Activated CD8-positive, alpha-beta memory T cell treated with anti-CD3 and anti-CD28 coated beads for 36 hours (primary cell): ENCODE measurements at places on chromosomes 5 and 9. TPM values are rescaled to one million over a fixed set of nuclear protein-coding genes. Genes with fewer than 3 reads are reported as not detected.

PURA gene
- total RNA-seq = 13.3 TPM

PPP1R26 gene
- total RNA-seq = 0.57 TPM

PAEP gene
- total RNA-seq = not detected

CCDC187 gene
- total RNA-seq = not detected

OBP2A gene
- total RNA-seq = not detected

CTXN3 gene
- total RNA-seq = not detected

ACER2 gene
- total RNA-seq = 1.4 TPM

MEIKIN gene
- not detected for total RNA-seq

MOB3B gene
- total RNA-seq = 0.44 TPM

FOXD4L3 gene
- total RNA-seq = 0.10 TPM

ADGRD2 gene
- total RNA-seq = not detected

CD72 gene
- 15.1 TPM for total RNA-seq

DNAH5 gene
- not detected for total RNA-seq

GABRA1 gene
- total RNA-seq = not detected

WDR31 gene
- 1.9 TPM for total RNA-seq

FBXL7 gene
- total RNA-seq = not detected

SPINK4 gene
- not detected for total RNA-seq

CSNK1A1 gene
- total RNA-seq = 164 TPM

KCNIP1 gene
- total RNA-seq = not detected

TTC16 gene
- total RNA-seq = 1.4 TPM

SCGB3A2 gene
- not detected for total RNA-seq

WDR5 gene
- total RNA-seq = 62.9 TPM

GDNF gene
- not detected for total RNA-seq

OLFML2A gene
- not detected for total RNA-seq

CYSTM1 gene
- 20.7 TPM for total RNA-seq

ZNF883 gene
- 1.0 TPM for total RNA-seq

NOXA1 gene
- 0.67 TPM for total RNA-seq

PRDM9 gene
- not detected for total RNA-seq

CNTFR gene
- total RNA-seq = not detected

S100Z gene
- not detected for total RNA-seq

EXOSC3 gene
- 131 TPM for total RNA-seq

GLRA1 gene
- total RNA-seq = not detected

CDKN2B gene
- 0.04 TPM for total RNA-seq

CORO2A gene
- total RNA-seq = 6.5 TPM

IGIP gene
- 2.4 TPM for total RNA-seq

SET gene
- 929 TPM for total RNA-seq

SLC6A7 gene
- total RNA-seq = not detected

CEP72 gene
- total RNA-seq = 23.1 TPM

NFIL3 gene
- total RNA-seq = 72.4 TPM

IFNE gene
- not detected for total RNA-seq

QRFP gene
- not detected for total RNA-seq

INSL4 gene
- not detected for total RNA-seq

ARID3C gene
- 0.25 TPM for total RNA-seq

IL13 gene
- total RNA-seq = 17.8 TPM
